Tibial nerve (tissue), 4 donors: ENCODE measurements at places on chromosomes 6 and 20.
A peak's percentile ranks its signal among the peaks of the same experiment; 100 is the strongest.

DNA sequence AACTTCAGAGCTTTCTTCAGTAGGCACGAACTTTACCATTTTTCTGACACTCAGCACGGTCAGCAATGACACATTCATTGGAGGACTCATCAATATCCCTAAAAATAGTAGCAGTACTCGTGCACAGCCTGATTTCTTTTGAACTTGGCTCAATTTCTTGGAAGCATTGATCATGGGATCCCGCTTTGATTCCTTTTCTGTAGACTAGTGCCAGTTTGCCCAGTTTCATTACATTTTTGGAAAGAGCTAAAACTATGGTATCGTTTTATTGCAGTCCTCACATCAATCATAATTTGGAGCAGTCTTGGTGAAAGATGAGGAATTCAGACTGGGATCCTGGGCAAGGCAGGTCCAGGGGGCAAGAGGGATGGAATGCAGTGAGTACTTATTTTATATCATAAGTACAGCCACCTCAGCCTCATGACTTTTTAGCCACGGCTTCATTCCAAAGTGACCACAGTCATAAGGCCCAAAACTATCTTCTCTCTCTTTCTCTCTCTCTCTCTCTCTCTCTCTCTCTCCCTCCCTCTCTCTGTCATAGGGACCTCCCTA is 170.9 kb upstream of the AKAP12 start:
- no peaks in the 10 kb centered on the region for H3K36me3 ChIP-seq
- DNase-seq = no peak
- H3K27ac ChIP-seq = peak overlapping the region; percentile 87
- H3K4me1 ChIP-seq = peaks cover 56% of the 10 kb centered on the region
- H3K27me3 ChIP-seq = no peaks in the 10 kb centered on the region
- H3K4me3 ChIP-seq = no peak overlapping the region

DNA sequence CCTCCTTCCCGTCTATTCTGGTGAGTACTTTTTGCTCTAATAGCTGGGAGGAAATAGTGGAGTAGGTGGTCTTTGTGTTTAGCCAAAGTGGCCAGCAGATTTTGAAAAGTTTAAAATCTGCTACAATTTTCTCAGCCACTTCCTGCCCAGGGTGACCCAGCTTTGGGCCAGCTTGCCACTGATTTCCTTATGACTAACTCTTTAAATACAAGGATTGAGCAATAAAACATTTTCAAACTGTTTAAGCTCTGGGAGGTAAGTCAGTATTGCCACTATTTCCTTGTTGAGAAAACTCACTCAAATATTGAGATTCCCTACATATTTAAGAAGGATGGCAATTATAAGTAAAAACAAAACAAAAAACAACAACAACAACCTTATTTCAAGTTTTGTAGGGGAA is 54.5 kb downstream of the TRMT11 start:
- no peaks in the 10 kb centered on the region for H3K27me3 ChIP-seq
- H3K27ac ChIP-seq = no peak overlapping the region
- no peak overlapping the region for H3K4me3 ChIP-seq
- no peaks in the 10 kb centered on the region for H3K4me1 ChIP-seq
- no peaks in the 10 kb centered on the region for H3K36me3 ChIP-seq

DNA sequence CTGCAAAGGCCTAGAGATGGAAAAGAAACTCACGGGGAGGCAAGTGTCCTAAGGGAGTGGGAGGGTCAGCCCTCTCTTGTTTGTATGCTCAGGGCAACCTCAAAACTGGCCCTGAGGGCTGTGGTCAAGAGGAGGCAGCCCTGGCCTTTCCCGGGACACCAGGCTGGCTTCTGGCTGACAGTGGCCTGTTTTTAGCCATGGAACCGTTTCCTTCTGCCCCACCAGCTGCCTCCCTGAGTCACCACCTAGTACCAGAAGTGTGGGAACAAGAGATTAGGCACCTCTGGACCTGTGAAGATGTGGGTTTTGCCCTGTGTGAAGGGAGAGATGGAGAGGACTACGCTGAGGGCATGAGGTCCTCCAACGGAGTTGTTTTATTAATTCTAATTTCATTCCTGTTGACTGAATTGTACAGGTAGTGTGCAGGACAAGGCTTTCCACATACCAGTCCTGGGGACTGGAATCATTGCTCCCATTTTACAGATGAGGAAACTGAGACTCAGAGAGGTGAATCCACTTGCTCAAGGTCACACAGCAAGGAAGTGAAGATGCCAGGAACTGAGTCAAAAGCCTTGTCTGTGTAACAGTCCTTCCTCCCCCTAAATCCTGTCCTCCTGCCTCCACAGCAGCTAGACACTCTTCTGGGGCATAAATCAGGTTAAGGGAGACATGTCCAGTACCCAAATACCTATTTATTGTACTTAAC is 5.5 kb downstream of the FOXS1 start:
- no peaks in the 10 kb centered on the region for H3K36me3 ChIP-seq
- no peak overlapping the region for H3K4me3 ChIP-seq
- no peak for DNase-seq
- no peaks in the 10 kb centered on the region for H3K27me3 ChIP-seq
- H3K27ac ChIP-seq = peak overlapping the region; percentile 23

DNA sequence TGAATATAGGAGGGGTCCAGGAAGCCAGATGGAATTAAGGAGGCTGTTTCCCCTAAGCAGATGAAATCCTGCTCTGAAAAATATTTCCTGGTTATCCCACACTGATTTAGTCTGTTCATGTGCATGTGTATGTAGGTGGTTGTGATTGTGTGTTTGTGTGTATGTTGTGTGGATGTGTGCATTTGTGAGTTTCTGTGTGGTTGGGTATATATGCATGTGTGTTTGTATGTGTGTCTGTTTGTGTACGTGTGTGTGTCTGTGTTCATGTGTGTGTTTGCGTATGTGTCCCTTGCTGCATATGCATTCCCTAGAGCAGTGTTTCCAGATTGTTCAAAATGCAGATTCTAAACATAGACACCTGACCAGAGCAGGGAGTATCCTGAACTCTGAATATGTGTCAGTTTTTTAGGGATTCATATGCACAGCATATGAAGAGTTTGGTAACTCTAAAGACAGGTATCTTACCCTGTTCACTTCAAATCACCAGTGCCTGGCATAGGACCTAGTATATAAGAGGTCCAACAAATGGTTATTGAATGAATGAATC is 239.8 kb downstream of the MAFB start:
- no peak for DNase-seq
- H3K4me1 ChIP-seq = no peaks in the 10 kb centered on the region
- no peaks in the 10 kb centered on the region for H3K36me3 ChIP-seq
- H3K4me3 ChIP-seq = no peak overlapping the region

DNA sequence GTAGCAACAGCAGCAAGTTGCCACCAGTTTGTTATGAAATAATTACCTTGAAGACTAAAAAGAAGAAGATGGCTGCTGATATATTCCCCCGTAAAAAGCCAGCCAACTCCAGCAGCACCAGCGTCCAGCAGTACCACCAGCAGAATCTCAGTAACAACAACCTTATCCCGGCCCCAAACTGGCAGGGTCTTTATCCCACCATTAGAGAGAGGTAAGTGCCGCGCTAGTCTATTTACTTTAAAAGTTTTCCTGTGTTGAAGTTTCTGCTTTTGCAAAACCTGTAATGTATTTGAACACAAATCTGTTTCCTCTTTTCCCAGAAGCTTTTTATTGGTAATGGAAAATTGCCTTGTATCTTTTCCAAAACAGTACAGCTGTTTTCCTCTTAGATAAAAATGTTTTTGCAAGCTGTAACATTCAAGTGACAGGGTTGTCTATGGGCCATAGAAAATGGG is 725 bp downstream of the BTBD3 start:
- no peak overlapping the region for H3K27ac ChIP-seq
- H3K4me1 ChIP-seq = no peaks in the 10 kb centered on the region
- H3K36me3 ChIP-seq = no peaks in the 10 kb centered on the region
- H3K4me3 ChIP-seq = peak overlapping the region; percentile 13
- DNase-seq = no peak

- H3K4me1 ChIP-seq = peaks cover 87% of the 10 kb centered on the region
Observed at GRCh38 chr20:31704225-31705119, 18.2 kb downstream of the BCL2L1 start.
